Cortex of kidney (tissue), 1 donor: ENCODE measurements at places on chromosomes 4 and X.

DNA sequence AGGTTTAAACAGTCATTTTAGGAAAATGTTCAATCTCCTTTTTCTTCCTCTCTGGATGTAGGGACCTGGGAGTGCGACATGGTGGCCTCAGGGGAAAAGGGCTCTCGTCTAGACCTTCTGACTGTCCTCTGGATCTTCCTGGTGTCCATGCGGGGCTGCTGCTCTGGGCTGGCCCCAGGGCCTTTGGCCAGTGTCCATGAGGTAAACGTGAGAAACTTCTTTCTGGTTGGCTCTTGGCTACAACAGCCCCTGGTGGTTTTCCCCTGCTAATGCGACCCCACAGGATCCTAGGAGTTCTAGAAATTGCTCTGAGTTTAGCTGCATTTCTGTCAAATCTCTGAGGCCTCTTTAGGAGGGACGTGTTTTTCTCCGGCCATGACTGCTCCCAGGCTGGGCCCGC lies 85.7 kb downstream of the MFAP3L start:
- DNase-seq, result no peak

DNA sequence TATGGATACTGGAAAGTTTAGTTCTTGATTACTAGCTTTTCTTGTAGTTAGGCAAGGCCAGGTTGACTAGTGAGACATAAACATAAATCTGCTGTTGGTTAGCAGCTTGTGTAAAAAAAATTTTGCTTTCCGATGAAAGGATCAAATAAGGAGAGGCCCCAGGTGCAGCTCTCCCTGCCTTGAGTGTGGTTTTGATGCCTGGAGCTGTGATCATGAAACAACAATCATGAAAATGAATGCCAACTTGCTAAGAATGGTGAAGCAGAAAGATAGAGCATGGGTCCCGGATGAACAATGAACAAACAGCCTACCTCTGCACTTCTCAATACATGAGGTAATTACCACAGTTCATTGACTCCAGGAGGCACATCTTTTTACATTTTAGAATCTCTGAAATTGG lies 14.4 kb upstream of the SYP start:
- no peak for DNase-seq

DNA sequence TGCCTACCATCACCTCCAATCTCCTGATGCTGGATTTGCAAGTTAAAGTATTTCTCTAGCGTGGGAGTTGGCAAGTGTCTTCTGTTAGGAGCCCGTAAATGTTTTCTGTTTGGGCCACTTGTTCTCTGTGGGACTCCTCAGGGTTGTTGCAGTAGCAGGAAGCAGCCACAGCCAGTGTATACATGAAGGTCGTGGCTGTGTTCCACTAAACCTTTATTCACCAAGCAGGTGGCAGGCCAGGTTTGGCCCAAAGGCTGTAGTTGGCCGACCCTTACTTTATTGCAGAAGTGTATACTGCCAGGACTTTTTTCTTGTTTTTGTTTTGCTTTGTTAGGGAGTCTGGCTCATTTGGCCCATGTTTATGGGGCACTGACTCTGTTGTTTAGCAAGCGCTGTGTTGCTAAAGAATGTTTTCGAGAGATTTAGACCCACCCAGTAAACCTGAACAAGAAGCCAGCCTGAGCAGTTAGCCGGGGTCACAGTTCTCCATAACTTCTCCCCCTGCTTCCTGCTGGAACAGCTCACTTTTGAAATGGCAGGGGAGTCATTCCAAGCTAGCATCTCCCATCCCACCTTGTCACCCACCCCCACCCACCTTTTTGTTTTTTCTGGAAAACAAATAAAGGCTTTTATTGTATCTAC lies 58.8 kb downstream of the SHROOM2 start:
- no peak for DNase-seq

DNA sequence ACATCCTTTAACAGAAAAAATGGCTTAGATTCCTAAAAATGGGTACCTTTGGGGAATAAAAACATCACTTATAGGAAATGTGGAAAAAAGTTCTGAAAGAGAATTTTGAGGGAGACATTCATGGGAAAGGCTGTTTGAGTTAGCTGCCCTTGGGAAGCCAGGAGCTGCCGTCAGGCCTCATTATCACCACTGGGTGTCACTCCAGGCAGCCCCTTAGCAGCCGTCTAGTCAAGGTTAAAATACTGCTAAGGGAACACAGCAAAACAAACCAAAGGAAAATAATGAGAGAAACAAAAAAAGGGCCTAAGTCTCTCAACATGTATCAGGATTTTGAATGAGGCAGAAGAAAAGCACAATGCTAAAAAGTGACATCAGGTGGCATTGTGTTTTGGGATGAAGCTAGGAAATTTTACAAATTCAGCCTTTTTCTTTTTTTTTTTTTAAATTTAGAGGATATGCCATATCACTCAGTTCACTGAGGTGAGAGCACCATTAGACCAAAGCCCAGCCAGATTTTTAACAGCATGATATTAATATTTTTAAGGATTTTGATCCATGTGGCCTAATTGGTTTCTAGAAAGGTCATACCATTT lies 235.3 kb downstream of the GPAT3 start:
- no peak for DNase-seq

- no peak for DNase-seq
Measured at GRCh38 chrX:29090811-29091210, 503.6 kb downstream of the IL1RAPL1 start.

DNA sequence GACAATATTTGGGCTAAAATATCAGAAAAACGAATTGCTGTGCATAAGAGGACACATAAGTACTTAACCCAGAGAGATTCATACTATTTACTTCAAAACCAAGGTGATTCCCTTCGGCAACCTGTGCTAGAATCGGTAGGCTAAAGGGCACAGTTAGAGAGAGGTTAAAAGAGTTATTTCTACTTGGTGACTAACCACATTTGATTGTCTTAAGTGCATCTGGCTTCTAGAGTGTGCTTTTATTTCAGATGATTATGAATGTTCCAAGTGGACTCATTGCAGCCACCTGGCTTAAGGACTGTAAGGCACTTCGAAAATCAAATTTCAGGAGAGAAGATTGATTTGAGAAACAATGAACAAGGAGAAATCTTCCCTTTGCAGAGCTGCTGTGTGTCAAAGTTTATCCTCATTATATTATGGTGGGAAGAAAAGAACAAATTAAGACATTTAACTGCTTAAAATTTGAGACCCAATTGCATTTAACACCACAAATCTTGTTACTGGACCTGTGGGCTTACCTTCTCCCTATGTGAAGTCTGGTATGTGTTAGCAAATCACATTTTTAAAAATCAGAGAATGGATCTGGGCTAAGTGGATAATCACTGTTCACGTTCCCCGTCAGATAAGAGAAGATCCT lies 34.0 kb downstream of the PHOX2B start:
- no peak for DNase-seq
